Tongue (tissue), 3 donors: ENCODE measurements at places on chromosomes 4 and X.

DNA sequence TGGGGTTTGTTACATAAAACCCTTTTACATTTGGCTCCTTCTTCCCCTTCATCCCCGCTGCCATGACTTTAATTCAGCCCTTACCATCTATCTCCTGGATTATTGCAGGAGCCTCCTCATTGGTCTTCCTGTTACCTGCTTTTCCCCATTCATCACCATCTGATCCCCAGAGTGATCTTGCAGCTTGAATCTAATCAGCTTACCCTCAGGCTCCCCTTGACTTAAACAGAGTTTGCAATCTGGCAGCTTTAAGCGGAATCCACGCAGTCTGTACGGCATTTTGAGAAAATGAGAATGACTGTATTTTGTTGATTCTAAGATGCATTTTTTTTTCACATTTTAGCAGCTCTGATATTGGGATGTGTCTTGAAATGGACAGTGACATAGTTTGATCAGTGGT, 14.9 kb upstream of the PPEF1 start:
- DNase-seq: no peak

- DNase-seq: peak; percentile 48
Measured at GRCh38 chr4:39539089-39539611, 11.9 kb upstream of the UGDH start.

DNA sequence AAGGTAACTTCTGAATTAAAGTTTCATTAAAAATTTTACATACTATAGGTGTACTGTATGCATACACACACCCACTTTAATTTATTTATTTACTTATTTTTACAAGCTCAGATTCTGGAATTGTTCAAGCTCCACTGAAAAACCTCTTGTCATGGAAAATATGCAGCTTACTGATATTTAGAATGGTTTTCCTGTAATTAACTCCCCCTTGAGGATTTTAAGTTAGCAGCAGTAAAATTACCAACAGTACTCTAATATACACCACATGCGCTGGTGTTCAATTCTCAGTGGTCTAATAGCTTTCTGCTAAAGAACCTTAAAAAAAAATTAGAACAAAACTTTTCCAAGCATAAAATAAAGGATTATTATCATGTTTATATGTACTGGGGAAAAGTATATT, 12.0 kb downstream of the MAB21L2 start:
- DNase-seq: peak; percentile 15

DNA sequence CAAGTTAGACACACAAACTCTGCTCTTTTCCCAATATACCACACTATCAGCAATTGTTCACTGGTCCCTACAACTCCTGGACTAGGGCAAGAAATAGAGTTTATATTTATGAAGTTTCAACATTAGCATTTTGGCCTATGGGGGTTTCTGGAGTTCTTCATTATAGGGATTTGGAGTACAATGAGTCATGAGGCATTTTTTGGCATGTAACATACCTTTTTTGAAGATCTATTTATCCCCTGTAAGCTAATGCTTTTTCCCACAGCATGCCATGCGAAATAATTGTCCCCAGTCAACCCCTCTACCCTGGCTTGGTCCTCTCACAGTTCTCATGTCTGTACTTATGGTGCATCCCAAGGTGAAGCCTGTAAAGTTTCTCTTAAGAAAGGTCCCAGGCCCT, 36.7 kb upstream of the EDA2R start:
- no peak for DNase-seq

GRCh38 chr4:128811571-128812441, 2.3 kb downstream of the JADE1 start:
- DNase-seq: peak; percentile 94

- DNase-seq: no peak
Measured at GRCh38 chrX:131061306-131061705, 3.2 kb downstream of the ARHGAP36 start.

- DNase-seq: no peak
Measured at GRCh38 chr4:106270736-106271135, 45.3 kb downstream of the TBCK start.

GRCh38 chrX:79182616-79183015, 38.1 kb downstream of the GPR174 start:
- DNase-seq: no peak

DNA sequence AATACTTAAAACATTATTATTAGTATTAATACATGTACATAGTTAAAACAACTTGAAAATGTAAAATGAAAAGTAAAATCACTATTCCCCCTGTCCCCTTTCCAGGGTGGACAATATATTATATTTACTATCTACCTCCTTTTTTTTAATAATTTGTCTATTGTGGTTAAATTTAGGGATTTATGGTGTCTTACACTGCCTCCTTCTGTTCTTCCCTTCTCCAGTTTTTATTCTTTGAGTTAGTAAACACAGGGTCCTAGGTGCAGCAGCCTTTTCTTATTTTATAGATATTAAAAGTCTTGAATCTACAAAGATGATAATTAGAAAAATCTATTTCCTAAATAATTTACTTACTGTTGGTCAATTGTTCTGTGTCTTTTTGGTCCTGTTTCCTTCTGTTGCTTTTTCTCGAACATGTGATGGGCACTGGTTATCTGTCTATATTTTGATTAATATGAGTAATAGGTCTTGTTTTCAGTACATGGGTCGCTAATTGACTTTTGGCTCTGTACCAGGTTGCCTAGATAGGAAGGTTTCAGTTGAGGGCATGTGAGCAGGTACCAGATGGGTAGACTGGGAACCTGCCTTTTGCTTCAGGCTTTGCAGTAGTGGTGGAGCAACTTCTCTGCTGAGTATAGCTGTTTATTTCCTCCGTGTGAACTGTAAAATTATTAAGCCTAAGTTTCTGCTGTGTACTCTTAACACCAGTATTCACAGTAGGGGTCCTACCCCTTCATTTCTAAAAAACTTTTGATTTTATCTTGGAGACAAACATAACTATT, 1.1 kb downstream of the NUDT9 start:
- peak; percentile 21 for DNase-seq

- no peak for DNase-seq
Measured at GRCh38 chr4:141705747-141706377, 69.5 kb downstream of the IL15 start.

DNA sequence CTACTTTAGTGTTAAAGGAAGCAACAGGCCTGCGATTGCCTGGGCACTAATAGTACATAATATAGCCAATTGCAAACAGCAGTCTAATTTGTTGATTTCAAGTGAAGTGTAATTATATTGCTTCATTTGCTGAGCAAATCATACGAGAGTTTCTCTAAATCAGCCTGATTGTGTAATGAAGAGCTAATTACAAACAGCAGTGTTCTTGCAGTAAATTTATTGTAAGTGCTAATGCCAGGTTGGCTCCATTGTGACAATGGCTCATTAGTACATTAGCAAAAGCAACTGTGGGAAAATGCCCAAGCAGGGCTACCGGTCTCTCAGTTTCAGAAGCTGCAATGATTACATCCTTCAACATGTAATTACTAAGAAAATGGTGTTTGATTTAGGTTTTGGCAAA, 591.5 kb downstream of the GALNTL6 start:
- DNase-seq: peak; percentile 10

DNA sequence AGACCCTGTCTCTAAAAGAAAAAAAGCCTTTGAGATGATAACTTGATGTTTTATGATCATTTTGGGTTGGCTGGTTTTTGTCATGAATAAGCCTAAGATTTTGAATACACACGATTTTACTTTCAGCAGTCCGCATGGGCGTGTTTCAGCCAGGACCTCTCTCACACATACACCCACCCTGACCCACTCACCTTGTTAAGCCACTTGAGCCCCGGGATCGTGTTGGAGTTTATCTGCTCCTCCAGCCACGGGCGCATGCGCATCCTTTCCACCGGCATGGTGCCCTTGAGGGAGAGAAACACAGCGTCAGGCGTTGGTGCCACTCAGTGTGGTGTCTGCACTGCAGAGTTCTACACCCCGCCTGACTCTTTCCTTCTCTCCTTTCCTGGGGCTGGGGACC, 45.6 kb downstream of the IRF2 start:
- DNase-seq: no peak

DNA sequence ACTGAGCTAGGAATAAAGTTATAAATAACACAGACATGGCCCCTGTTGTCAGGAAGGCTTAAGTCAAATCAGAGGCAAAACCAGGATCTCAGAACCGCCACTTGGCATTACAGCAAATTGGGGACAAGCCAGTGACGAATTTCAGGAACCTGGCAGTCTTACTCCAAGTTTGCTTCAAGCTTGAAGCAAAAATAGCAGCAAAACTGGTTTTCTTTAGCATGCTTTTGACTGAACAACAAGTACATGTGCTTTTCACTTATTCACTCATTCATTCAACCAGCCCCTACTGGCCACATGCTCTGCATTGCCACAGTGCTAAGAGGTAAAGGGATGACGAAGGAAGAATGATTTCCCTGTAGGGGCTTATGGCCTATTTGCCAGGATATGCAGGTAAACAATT, 253.9 kb upstream of the PPARGC1A start:
- no peak for DNase-seq

GRCh38 chr4:5471206-5471605, 237.2 kb downstream of the EVC2 start:
- DNase-seq: no peak

DNA sequence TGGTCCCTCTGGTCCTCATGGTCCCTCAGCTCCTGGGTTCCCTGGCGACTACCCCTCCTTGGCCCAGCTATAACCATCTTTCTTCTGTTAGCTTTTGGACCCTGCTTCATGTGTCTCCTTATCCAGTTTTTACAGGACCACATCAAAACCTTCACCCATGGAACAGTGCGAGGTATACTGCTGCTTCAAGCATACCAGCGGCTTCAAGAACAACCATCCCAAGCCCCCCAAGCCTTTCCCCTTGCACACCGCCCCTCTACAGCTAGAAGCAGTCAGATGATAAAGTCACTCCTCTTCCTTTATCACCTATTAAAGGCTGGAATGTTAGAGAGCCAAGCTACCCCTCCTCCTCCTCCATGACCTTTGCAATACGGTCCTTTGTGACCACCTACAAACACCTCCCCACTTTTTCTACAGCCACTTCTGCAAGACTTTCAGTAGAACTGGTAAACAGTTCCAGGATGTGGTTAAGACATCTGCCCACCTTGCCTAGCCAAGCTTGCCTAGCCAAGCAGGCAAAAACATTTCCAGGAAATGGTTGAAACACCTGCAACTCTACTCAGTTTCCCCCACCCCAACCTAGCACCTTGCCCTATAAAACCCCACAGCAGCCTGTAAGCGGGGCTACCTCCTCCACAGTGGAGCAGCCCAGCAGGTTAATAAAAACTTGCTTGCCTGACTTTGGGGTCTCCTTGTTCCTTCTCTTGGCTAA, 125.7 kb downstream of the ZC4H2 start:
- no peak for DNase-seq

DNA sequence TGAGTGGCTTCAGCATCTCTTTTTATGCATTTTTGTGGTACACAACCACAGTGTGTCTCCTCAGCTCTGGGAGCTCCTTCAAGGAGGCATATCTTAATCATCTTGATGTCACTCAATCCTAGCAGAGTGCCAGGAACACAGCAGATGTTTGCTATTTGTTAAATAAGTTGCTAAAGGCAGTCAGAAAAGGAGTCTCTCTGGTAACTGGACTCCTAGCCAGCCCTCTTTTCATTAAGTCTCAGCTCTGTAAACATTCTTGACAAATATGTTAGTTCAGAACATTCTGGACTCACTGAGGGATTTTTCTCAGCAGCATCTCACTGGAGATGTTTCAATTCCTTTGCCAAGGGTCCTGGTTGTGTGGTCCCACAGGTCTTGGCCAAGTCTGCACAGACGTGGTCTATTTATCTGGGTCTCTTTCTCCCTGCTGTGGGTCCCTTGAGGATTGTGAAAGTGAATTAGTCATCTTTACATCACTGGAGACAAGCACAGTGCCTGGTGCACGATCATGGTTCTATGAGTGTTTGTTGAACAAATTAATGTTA, 20.3 kb upstream of the FAM9C start:
- peak; percentile 36 for DNase-seq

- peak; percentile 53 for DNase-seq
Measured at GRCh38 chr4:19224820-19225219, 1026.9 kb upstream of the SLIT2 start.

DNA sequence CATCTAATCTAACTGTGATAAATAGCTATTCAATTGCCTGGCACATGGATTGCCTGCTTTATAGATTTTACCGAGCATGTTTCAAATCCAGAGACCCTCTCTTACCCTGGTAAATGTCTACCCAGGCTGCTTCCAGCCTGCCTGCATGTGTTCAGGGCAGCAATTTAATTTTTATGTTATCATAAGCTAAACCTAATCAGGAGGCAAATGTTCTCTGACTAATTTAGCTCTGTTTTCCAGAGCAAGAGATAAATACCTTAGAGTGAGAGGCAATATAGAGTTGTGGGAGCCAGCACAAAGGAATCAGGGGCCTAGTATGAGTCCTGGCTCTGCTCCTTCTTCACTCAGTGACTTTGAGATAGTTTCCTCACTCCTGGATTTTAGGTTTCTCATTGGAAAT, 37.7 kb downstream of the PARM1 start:
- no peak for DNase-seq

- DNase-seq: no peak
Measured at GRCh38 chr4:18572481-18572880, 550.9 kb upstream of the LCORL start.

DNA sequence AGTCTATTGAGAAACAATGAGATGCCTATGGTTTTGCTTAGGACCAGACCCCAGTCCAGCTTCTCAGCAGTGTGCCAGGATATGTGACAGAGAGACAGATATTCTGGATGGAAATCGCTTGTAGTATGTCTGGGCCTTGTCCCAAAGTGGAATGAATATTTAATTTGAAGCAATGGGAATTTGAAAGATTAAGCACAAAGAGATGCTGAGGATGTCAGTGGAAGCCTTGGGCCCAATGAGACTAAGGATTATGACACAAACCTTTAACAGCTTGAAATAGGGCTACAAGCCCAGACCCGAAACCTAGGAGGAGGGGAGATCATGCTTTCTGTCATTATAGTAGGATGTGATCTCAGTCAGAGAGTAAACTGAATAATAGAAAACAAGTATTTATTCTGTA, 459.2 kb downstream of the FAT4 start:
- peak; percentile 4 for DNase-seq

GRCh38 chr4:6614701-6615230, 25.7 kb upstream of the MRFAP1 start:
- DNase-seq: no peak

DNA sequence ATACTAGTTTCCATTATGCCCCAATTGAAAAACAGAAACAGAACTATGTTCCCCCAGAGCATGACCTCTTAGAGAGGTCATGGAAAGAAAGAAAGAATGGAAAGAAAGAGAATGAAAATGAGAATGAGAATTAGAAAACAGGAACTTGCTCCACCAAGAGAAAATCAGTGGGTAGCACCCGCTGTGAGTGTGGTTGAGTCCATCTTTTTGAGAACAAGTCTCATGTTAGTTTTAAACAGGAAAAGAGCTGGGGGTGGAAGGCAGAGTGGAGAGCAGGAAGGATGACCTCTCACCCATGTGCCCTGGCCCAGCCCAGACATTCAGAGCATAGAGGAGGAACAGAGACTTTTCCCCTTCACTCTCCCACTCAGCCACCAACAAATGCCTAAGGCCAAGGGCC, 4.9 kb downstream of the GSX2 start:
- no peak for DNase-seq

GRCh38 chrX:66030505-66031317, 9.2 kb downstream of the VSIG4 start:
- DNase-seq: no peak

DNA sequence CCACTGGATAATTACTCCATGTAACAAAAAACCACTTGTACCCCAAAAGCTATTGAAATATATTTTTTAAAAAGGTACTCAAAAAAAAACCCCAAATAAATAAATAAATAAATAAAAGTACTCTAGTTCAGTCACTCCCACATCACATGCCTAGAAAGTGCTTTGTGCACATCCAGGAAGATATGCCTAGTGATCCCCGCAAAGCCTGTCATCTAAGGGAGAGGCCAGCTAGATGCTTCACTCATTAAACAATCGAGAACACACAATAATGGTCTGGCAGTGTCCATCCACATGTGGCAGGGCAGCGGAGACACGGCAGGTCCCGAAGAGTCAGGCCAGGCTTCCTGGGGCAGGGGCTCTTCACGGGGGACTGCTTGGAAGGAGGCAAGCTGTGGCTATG, 47.6 kb downstream of the RAB33B start:
- no peak for DNase-seq
